ENCODE measurements at places on chromosomes 3 and 15.

DNA sequence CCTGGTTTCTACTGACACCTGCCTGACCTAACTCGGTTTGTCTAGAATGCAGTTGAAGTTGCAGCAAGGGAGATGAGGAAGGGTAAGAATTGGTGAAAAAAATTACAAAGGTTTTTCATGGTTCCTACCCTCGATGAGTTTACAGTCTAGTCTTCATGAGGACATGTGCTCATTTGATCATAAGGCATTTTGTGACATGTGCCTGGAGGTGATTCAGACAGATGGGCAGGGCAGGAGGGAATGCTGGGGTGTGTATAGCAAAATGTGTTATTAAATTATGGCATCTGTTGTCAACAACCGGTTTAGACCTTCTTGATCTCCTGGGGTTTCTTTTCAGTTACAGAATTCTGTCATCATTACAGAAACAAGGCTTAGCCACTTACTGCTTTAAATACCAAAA is 101.2 kb downstream of the CACNA1D start:
- DNase-seq = no peak

DNA sequence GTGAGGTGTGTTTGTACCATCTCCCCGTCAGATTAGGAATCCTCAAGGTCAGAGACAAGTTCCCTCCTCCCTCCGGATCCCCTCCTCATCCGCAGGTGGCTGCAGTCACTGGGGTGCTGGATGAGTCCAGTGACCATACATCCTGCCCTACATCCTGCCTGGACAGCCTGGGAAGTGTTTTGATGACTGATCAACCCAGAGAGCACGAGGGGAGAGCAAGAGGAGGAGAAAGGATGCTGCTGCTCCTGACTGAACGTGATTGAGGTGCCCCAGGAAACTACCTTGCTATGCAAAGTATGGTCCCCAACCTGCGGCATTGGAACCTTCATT is 65.1 kb downstream of the SLC12A8 start:
- no peak for DNase-seq

- no peak for DNase-seq
Observed at GRCh38 chr3:62888180-62888579, 13.0 kb upstream of the CADPS start.

- no peak for DNase-seq
Observed at GRCh38 chr3:59436164-59436958, 386.5 kb upstream of the CFAP20DC start.
